ENCODE measurements at places on chromosomes 7 and 10.

DNA sequence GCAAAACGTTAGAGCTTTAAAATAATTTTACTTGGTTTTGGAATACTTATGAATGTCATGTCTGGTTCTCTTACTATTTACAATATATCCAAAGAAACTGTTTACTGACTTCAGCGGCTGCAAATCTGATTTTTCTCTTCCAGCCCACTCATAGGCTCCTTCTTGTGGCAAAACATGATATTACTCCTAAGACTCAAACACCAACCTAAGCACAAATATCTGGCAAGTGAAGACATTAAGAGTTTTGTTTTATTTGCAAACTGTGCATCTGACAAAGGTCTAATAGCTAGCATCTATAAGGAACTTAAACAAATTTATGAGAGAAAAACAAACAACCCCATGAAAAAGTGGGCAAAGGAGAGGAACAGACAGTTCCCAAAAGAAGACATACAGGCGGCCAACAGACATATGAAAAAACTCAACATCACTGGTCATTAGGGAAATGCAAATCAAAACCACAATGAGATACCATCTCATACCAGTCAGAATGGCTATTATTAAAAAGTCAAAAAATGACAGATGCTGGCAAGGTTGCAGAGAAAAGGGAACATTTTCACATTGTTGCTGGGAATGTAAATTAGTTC is 20.3 kb upstream of the GJC3 start:
- DNase-seq: no peak

- no peak for DNase-seq
Observed at GRCh38 chr7:140192620-140193019, 15.8 kb upstream of the KDM7A start.

DNA sequence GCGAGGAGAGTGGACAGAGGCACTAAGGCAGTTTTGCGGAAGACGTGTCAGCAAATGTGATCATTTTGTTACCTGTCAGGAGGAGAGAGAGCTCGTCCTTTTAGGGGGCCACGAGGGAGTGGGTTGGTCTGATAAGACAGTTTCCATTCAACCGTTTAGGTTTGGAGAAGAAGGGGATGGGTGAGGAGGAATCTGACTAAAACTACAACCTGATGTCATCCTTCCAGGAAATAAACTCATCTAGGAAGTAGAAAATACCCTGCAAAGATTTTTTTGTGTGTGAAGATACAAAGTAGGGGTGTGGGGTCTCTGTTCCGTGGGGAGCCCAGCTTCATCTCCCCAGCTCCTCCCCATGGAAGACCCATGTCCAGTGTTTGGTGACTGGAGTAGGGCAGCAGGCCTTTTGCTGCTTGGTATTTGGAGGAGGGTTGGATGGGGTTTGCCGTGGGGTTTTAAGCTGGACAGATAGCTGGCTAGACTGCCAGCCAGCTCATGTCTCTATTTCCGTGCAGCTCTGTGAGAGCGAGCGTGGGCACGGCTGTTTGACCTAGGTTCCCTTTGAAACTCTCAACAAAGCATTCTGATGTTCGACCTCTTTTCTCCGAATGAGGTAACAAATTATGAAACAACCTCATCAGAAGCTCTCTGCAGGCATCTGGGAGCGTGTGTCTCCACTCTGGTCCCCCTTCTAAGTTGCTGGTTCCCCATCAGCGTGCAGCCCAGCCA is 136.0 kb upstream of the TCF7L2 start:
- DNase-seq: no peak

- DNase-seq: no peak
Observed at GRCh38 chr7:39269034-39269433, 291.3 kb downstream of the POU6F2 start.

DNA sequence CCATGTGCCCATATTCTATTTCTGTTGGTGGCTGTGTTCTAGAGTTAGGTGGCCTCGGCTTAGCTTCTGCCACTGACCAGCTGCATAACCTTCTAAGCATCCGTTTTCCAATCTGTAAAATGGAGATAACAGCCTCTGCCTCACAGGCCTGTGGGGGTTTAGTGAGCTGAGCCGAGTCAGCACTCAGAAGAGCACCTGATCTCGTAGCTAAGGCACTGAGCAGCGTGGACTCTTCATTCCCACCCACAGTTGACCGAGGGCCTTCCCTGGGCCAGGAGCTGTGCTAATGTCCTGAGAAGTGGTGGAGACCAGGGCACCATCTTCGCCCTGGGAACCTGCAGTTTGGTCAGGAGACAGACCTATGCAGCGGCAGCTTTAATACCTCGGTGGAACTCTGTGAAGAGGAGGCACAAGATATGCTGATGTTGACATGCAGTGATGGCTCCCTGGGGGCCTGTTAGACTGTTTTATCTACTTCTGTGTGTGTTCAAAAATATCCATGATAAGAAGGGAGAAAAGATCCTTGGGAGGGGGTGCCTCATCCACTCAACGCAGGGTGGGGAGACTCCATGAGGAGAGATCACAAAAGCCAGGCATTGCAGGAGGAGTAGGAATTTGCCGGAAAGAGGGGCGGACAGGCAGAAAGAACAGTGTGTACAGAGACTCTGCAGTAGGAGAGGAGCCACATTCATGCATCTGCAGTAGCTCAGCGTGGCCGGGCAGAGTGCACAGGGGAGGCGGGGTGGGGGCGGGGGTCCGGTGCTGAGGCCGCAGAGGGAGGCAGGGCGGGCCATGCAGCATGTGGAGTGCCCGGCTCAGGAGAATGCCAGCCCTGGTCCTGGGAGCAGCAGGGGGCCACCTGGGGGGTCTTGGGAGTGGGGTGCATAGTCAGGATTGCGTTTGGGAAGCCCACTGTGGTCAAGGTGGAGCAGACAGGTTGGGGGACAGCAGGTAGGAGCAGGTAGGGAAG is 136.8 kb downstream of the C10orf105 start:
- DNase-seq: no peak
